ENCODE measurements at places on chromosomes 3 and 15. TPM values are rescaled to one million over a fixed set of nuclear protein-coding genes. Genes with fewer than 3 reads are reported as not detected.

Gene MST1R
- 0.34 TPM for total RNA-seq

Gene GUCA1C
- not detected for total RNA-seq

Gene GNAT1
- total RNA-seq = not detected

Gene FAM227B
- total RNA-seq = 5.2 TPM

Gene HEG1
- 112 TPM for total RNA-seq

Gene LMAN1L
- not detected for total RNA-seq

Gene LIPC
- not detected for total RNA-seq

Gene STRIT1
- total RNA-seq = not detected

Gene ATP8B4
- 0.53 TPM for total RNA-seq

DNA sequence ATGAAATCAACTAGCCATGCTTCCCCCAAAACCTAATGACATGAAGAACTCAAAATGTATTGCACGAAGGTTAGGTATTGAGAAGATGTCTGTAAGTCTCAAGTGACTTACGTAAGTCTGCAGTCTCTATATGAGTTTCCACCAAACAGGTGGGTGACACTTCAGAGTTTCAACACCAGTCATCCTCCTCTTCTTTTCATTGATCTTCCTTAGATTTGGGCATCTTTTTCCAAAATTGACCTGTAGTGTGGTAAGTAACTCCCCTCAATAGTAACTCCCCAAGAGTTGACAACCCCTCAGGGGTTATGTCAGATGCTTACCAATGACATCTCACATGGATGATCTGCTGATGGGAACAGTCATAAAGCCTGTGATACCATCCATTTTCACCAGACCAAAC is 46.1 kb downstream of the GPR176 start:
- no peak for DNase-seq

DNA sequence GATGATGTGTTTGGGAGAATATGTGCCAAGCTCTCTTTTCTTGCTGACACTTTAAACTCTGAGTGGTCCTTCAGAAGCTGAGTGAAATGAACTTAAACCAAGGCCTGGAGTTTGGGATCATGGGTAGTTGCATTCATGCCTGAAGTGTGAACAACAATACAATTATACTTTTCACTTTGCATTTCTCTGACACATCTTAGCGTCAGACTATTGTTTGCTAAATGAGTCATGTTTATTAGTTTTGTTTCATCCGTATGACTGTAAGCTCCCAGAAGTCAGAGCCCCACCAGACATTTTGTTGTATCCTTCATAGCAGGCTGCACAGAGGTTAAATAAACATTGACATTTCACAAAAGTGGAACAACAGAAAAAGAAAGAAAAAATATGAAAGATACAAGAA is 542.6 kb downstream of the TUSC7 start:
- DNase-seq = no peak

GRCh38 chr3:85979034-85979433 is 1011.9 kb downstream of the VGLL3 start:
- DNase-seq = no peak

DNA sequence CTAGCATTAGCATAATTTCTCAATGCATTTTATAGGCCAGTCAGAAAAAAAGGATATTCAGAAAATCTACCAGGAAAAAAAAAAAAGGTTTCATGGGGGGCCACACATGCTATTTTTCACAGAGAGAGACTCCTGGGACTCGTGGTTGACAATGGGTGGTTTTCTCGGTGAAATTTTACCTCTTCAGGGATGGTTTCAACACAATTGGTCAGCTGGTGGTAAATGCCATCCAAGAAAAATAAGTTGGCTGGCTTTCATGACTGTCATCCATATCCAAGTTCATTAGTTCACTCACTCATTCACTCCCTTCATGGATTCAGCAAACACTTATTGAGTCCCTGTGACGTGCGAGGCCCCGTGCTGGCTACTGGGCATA is 217.3 kb downstream of the SHQ1 start:
- DNase-seq = no peak

DNA sequence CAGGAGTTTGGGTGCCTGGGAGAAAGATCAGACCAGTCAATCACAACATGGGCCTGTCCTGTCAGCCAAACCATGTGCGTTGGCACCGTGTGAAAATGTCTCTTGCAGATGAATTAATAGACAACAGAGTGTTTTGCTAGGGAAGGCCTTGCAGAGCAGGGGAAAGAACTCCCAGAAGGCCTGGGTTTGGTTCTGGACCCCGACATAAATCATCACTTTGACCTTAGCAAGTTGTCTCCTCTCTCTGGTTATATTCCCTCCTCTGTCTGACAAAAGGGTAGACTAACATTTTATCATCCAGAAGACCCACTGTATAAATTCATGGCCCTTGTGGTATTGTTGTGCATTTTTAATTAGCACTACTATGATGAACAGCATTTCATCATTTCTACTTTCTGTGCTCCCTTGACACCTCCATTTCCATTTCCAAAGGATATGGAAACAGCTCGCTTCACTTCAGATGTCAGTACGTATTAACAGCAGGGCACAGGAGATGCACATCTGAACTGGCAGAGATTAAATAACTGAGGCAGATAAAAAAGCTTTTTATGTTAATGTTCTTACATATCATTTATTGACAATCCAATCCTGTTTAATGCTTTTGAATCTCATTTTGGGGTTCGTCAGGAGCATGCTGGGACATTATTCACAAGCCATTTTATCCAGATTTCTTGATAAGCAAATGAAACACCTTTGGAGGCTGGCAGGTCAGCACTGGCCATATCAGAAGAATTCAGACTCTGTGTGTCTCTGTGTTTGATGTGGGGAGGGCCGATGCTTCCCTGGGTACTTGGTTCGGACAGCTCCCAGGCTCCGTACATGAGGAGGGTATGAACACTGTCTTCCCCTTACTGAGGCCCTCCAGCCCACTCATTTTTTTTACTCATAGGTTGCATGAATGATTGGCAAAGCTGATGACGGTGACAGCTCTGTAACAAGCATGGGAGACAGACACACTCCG is 28.2 kb upstream of the IL12A start:
- no peak for DNase-seq

GRCh38 chr15:41885841-41886240 is 8.0 kb downstream of the SPTBN5 start:
- no peak for DNase-seq

GRCh38 chr15:67397139-67397538 is 123.8 kb upstream of the C15orf61 start:
- DNase-seq = no peak

GRCh38 chr3:183098536-183099025 is 715 bp downstream of the MCCC1 start:
- DNase-seq = no peak

DNA sequence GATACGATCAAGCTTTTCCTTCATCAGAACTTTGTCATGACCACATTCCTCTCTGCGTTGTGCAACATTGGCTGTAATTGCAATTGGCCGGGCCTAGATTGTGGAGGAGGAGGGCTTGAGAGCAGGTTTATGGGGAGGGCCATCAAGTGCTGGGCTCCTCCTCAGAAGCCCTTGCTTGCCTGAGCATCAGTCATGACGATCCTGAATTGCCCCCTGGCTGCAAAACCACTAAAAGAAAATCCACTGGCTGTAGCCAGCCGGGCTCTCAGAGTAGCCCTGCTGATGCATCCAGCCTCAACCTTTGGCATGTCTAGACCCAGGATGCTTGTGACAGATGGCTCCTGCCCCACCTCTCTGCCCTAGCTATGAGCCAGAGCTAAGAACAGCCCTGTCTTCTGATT is 13.4 kb upstream of the TRH start:
- DNase-seq = no peak

- no peak for DNase-seq
These were observed 53.7 kb downstream of the NOX5 start for GRCh38 chr15:69068157-69068556.

- no peak for DNase-seq
These were observed 180.8 kb downstream of the UNC13C start for GRCh38 chr15:54159012-54159411.

DNA sequence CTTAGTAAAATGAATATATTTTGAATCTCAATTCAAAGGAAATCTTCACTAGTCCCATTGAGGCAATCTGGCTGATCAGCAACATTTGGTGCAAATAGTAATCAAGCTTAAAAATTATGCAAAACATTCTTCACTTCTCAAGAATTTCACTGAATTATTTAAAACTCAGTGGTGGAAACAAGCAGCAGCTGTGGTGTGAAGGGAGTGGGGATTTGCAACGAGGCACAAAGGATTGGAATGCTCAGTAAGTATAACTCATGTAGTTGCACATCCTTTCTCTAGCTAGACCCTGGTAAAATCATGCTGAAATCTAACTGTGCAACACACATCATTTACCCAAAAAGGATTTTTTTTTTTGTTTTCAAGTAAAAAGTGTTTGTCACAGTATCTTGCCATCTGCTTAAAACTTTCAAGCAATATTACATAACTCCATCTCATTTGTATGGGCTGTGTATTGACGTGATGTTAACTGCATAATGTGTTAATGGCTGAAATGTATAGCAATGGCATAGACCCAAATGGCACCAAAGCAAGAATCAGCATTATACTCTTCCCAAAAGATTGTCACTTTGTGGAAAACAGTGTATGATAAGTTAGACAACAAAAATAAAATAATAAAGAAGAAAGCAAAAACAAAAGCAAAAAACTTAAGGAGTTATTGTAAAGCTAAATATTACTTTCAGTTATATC is 816.6 kb downstream of the EPHA3 start:
- no peak for DNase-seq

DNA sequence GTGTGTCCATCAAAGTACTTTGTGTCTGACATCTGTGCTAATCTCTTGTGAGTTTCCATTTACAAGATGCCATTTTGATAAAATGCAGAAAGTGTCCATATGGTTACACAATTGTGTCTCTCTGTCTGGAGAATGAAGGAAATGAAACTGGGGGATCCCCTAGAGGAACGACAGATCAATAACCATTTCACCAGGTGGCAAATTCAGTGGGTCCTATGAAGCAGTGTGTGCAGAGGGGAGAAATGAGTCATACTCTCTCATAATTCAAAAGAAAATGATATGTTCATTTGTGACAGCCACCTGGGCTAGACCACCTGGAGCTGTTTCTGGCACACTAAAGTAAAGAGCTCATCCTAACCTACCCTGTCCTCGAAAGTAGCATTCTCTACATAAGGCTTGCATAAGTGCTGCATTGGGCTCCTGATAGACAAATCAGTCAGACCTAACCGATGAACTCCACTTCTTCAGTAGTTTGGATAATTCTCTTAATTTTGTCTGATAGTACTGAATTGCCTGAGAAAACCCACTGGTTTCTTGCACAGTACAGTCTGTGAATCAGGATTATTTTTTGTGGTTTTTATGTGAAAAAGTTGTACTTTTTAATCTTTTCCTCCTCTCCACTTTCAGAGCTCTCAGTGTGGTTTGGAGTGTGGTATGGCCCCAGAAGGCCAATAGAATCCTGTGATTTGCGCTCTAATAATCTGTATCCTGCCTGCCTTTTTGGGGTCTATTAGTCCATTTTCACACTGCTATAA is 10.3 kb upstream of the CD47 start:
- DNase-seq = no peak

GRCh38 chr15:63047792-63048114 is 5.2 kb downstream of the TPM1 start:
- DNase-seq = no peak

GRCh38 chr3:134381076-134381475 is 6.8 kb upstream of the AMOTL2 start:
- no peak for DNase-seq

- peak; percentile 64 for DNase-seq
These were observed 33.9 kb downstream of the DET1 start for GRCh38 chr15:88512601-88513000.

- no peak for DNase-seq
These were observed 245.5 kb upstream of the MANF start for GRCh38 chr3:51139616-51140015.

DNA sequence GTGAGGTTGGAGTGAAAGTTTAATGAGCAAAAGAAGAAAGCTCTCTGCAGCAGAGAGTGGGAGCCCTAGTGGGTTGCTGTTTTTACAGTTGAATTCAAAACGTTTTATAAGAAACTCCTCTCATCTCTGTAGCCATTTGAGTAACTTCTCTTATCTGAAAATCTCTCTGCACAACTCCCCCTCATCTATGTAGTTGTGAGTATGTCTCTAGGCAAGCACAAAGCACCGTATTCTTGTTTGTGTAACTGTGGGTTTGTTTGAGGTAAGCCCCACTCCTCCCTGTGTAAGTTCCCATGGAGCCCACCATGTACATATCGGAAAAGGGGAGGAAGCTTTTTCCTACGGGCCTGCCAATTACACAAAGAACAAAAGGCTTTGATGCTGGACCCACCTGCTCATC is 56.5 kb upstream of the GOLGA6L2 start:
- DNase-seq = no peak

- no peak for DNase-seq
These were observed 6.5 kb upstream of the DYNC1LI1 start for GRCh38 chr3:32577174-32577573.

- no peak for DNase-seq
These were observed 32.5 kb upstream of the GP5 start for GRCh38 chr3:194431554-194431953.

DNA sequence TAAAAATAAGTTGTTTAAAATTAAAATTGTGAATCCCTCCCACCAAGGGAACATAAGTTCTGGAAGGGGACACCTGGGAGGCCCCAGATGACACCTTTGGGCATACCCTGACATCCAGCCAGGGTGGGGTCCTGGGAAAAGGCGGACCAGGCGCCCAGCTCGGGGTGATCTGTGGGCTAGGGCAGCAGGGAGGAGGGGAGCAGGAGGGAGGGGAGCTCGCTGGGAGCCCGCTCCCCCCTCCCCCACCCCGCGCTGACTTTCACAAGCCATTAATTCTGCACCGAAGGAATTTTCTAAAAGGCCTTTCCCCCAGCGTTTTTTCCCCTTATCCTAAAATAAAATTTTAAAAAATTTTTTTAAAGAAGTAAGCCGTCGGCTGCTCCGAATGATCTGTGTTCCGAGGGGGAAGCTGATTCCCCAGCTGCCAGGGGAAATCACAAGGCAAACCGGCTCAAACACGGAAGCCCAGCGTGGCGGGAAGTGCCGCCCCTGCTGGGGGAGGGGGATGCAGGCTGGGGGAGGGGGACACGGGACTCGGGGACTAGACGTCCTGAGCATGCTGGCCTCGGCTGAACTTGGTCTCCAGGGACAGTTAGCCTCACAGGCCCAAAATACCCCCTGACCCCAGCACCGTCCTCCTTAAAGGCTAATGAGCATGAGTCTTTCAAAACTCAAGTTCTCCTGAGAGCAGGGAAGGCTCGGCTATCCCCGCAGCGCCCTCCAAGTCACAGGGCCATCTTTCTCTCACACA is 13.9 kb downstream of the PLXND1 start:
- no peak for DNase-seq

GRCh38 chr15:80350941-80351610 is 53.1 kb upstream of the ARNT2 start:
- no peak for DNase-seq

DNA sequence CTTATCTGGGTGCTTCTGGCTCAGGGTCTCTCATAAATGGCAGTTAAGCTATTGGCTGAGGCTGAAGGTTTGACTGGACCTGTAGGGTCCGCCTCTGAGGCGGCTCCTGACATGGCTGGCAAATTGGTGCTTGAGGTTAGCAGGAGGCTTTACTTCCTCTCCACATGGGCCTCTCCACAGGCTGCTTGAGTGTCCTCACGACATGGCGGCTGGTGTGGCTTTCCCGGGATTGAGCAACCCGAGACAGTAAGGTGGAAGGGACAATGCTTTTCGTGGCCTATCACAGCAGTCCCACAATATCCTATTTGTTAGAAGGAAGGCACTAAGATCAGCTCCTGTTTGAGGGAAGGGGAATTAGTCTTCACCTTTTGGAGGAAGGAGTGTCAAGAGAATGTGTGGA is 267.3 kb upstream of the LRRFIP2 start:
- no peak for DNase-seq

All from HFFc6 (cell line).